Stimulated activated CD8-positive, alpha-beta memory T cell treated with anti-CD3 and anti-CD28 coated beads, Interleukin-4, amount 100 ng/mL, for 4 hours (primary cell): ENCODE measurements at places on chromosomes 3 and 15.

GRCh38 chr15:90909976-90910375, 6.9 kb downstream of the MAN2A2 start:
- DNase-seq, result no peak

DNA sequence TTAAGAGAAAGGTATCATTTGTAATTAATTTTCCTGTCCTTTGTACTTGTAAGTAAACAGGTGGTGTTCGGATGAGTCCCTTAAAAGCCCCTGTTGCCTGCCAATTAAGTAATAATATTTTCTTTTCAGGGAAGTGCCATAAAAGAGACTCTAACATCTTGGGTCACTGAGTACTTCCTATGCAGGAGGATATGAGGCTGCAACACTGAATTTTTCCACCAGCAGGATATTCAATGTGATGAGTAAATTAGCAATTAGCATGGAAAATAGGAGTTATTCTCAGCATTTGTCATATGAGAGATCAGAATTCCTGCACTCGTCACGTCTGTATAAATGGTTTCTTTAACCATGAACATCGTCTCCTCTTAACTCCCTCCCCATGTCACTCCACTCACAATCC, 45.4 kb downstream of the WWTR1 start:
- no peak for DNase-seq

DNA sequence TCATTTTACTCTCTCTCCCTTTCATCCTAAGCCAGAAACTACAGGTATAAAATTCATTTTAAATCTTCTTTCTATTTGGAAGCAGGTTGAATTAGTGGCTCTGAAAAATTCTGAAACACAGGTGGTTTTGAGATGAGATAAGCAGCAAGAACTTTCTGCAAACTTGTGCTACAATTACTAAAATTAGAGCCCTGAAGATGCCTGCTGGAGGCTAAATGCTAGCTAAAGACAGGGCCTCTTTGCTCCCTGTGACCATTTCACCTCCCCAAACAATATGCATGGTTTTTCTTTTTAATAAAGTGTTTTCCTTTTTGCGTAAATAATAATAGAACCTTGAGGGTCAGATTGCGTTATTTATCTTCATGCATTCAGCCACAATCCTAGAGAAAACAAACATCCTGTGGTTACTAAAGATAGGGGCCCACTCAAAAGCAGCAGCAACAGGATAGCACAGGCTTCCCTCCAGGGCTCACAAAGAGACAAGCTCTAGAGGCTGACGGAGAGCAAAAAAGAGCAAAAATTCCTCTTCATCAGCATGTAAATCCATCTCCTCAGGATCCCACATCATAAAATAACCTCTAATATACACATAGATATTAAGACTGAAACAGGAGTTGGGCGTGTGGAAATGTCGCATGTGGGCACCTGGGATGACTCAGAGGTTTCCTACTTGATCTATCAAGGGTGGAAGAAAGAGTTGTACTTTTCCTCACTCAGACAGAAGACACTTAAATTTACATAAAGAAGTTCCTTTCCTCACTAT, 26.5 kb upstream of the CP start:
- no peak for DNase-seq

- no peak for DNase-seq
These were observed 773.1 kb upstream of the NR2F2 start for GRCh38 chr15:95557226-95558046.

- DNase-seq, result no peak
These were observed 502.6 kb downstream of the SQOR start for GRCh38 chr15:46137443-46137842.

DNA sequence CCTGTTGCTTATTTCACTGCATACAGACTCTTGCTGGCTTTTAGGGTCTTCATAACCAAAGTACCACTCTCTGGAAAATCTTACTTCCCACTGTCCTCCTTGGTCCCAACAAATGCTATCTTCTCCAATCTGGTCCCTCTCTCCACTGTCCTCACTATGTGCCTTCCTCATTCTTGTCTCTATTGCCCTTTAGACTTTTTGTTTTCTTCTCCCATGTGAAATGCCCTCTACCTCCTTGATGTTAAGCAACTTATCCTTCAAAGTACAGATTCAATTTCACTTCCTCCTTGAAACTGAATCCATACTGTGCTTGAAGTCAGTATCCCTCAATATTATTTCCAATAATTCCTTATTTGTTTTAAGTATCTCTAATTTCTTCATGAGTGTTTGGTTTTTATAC, 60.8 kb downstream of the CGGBP1 start:
- DNase-seq, result no peak
